Activated naive CD4-positive, alpha-beta T cell treated with anti-CD3 and anti-CD28 coated beads, Interleukin-2, amount 10 ng/mL, durations not matched to agents 5 hours and 36 hours (primary cell): ENCODE measurements at places on chromosomes 3 and 15. TPM values are rescaled to one million over a fixed set of nuclear protein-coding genes. Genes with fewer than 3 reads are reported as not detected.

Gene DCLK3
- not detected for total RNA-seq

Gene KBTBD13
- total RNA-seq, result not detected

Gene C3orf49
- total RNA-seq, result not detected

Gene AADACL2
- total RNA-seq, result not detected

Gene ZMYND10
- 2.2 TPM for total RNA-seq

Gene RARRES1
- total RNA-seq, result not detected

Gene FBXW12
- not detected for total RNA-seq

Gene DISP2
- 0.05 TPM for total RNA-seq

Gene ZCWPW2
- 0.26 TPM for total RNA-seq

Gene DLL4
- total RNA-seq, result not detected

Gene ALS2CL
- total RNA-seq, result 29.8 TPM

Gene STRIT1
- not detected for total RNA-seq

Gene ATP6V1A
- 35.9 TPM for total RNA-seq
